ENCODE measurements at places on chromosomes 3 and 15. TPM values are rescaled to one million over a fixed set of nuclear protein-coding genes. Genes with fewer than 3 reads are reported as not detected.

THSD4 gene
- not detected for total RNA-seq

EFCC1 gene
- total RNA-seq, result not detected

HTR3E gene
- not detected for total RNA-seq

DNA sequence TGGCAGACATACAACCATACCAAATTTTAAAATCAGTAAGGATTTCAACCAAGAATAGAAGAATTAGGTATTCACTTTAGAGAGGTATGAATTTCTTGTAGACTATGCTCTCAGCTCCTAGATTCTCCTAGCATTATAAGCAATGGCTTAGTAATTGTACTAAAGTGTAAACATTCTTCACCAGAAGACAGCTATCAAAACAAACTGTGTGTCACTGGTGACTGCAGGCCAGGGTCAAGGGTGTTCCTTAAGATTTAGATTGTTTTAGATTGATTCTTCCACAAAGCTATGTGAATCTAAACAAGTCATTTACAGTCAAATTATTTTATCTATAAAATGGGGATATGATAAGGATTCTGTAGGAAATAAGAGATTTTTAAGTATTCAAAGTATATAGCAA is 23.1 kb upstream of the GP5 start:
- DNase-seq, result no peak

DNA sequence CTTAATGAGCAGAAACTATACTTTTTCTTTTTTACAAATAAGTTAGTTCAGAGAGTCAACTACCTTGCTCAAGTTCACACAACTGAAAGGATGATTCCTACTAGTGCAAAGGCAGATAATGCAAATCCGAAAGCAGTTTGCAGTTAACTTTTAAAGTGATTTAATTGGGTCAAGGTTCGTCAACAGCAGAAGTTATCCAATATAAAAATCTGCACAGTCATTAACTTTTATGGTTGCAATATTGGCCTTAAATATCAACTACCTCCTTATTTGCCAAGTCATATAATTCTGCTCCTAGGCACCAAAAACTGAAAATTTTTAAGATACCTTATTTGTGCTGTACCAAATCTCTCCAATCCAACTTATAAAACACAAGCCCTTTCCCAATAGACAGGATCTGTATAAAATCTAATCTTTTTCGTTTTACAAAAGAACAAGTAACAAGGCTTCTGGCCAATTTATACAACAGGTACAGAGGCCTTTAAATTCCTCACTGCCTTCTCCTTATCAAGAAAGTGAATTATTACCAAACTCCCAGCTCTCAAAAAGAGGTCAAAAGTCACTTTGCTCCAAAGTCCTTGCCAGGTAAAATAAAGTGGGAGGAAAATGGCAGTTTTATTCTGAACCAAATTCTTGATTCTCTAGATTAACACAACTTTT is 416.6 kb upstream of the NECTIN3 start:
- DNase-seq, result no peak
